ENCODE measurements at places on chromosomes 7 and 10. TPM values are rescaled to one million over a fixed set of nuclear protein-coding genes. Genes with fewer than 3 reads are reported as not detected.

Gene LGI1
- not detected for total RNA-seq

Gene FAM25C
- not detected for total RNA-seq

Gene UPP1
- total RNA-seq: 32.0 TPM

Gene CTTNBP2
- 12.6 TPM for total RNA-seq

Gene CYP2C19
- 0.50 TPM for total RNA-seq

Gene SOSTDC1
- total RNA-seq: 1.2 TPM

Gene DDX21
- total RNA-seq: 46.0 TPM

Gene NSUN5
- total RNA-seq: 17.3 TPM

Gene CHAT
- total RNA-seq: not detected

Gene DNA2
- 2.3 TPM for total RNA-seq

Gene HTR7
- total RNA-seq: 0.47 TPM

Gene ASAH2
- total RNA-seq: 0.60 TPM

Gene GPC2
- not detected for total RNA-seq

Gene VIPR2
- total RNA-seq: 3.6 TPM

Gene NME8
- total RNA-seq: not detected

Gene BHLHA15
- total RNA-seq: 1.5 TPM

Gene ASB13
- total RNA-seq: 15.0 TPM

Gene CYP3A4
- 0.60 TPM for total RNA-seq

Gene SPDYE5
- total RNA-seq: not detected

Gene AFAP1L2
- 18.8 TPM for total RNA-seq

Gene LRRC17
- 3.2 TPM for total RNA-seq

Gene PIP
- total RNA-seq: not detected

Gene GJD4
- not detected for total RNA-seq

Gene NPC1L1
- total RNA-seq: 0.32 TPM

Gene RAB19
- 1.3 TPM for total RNA-seq

Gene NET1
- 201 TPM for total RNA-seq

Gene SYNPO2L
- total RNA-seq: not detected

Gene ATXN7L1
- total RNA-seq: 19.5 TPM

Gene FKBP6
- not detected for total RNA-seq

Gene SVOPL
- total RNA-seq: not detected
